Skeletal muscle cell (primary cell): ENCODE measurements at places on chromosomes 1 and 21.

DNA sequence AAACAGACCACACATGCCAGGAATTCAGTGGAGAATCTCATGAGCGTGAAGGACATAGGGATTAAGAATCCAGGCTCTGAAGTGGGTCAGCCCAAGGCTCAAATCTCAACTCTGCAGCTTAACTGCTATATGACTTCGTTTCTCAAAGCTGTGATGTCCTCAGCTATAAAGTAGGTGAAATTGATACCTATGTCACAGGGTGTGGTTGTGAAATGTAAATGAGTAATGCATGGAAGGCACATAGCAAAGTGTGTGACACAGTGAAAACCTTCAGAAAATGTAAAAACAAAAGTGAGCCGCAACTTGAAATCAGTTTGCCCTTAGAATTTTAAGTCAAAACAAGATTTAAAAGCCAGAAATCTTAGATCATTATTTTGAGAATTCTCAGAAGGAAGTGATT, 145.7 kb upstream of the PRMT6 start:
- DNase-seq, result peak; percentile 13

DNA sequence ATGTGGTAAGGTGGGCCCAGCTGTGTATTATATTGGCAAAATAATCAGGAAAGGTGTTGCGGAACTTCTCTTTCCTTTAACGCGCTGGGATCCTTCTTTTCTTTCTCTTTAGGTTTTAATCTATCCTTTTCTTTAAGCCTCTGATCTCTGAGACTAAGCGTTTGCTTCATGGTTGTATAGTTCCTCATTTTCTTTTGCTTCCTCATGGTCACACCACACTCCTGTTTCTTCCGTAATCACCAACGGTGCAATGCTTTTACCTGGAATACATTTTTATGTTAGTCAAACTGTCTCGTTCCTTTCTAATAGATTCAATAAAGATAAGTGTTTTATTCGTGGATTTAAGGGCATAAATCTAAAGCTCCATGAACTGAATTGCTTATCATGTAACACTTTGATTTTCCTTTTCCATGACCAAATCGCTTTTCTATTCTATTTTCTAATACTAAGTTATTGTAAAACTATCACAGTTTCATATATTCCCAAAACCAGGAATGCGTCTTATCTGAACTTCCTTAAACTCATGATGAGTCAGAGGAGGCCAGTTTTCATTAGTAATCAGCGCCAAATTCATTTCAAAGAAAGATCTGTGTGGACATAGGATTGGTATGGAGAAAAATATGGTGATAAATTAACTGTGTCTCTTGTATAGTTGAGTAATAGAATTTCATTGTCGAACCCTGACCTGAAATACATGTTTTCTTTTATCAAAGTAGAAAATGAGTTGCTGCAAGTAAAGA, 12.2 kb downstream of the SDCCAG8 start:
- peak; percentile 43 for DNase-seq

DNA sequence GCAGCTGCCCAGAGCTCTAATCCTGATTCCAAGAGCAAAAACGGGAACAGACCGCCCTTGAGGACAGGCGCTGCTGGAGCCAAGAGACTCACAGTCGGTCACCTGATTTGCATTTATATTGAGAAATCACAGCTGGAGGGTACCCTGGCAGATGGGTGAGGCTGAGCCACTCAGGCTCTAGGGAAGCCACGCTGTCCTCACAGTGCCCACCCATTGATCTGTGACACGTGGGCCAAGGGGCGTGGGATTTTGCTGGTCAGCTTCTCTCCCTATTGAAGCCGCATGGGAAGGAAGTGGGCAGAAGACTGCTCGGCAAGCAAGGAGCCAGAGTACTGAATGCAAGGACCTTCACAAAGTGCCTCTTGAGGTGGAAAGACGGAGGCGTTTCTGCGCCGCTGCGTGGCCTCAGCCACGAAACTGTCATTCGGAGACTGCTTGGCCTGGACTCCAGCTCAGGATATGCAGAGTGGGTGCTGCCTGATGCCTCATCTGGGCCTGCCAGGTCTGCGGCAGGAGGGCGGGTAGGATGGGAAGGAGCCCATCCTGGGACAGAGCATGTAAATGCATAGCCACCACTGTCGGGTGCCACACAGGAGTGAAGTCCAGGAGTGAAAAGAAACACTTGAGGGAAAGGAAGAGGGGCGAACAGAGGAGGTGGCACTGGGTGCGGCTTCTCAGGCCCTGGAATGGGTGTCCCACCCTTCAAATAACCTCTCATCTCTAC, 139.8 kb downstream of the PGBD5 start:
- DNase-seq, result no peak

DNA sequence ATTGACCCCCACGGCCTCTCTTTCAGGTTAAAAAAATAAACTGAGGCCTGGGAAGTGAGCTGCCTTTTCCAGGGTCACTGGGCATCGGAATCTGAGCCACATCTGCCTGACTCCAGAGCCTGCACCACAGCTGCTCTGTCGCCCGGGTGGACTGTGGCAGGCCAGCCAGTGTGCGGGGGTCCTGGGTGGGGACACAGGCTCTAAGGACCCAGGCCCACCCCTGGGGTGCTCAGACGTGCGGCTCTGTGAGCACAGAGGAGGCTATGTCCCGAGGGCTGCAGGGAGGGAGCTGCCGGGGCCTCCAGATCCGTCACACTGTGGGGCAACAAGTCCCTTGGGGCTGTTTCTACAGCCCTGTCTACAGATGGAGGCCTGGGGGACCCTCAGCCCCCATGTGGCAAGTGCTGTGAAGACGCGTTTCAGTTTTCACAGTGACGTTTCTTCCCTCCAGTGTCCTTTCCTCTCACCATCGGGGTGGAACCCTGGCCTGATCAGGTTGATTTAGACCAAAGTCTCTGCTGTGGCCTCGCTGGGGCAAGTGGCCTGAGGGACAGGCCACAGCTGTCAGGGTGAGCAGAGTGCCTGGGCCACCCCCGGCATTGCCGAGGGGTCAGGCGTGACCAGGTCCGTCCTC, 39.2 kb upstream of the ACTRT2 start:
- no peak for DNase-seq

GRCh38 chr1:50949286-50949982, 10.6 kb downstream of the FAF1 start:
- DNase-seq, result no peak

GRCh38 chr1:3038113-3038551, 16.9 kb downstream of the ACTRT2 start:
- no peak for DNase-seq

DNA sequence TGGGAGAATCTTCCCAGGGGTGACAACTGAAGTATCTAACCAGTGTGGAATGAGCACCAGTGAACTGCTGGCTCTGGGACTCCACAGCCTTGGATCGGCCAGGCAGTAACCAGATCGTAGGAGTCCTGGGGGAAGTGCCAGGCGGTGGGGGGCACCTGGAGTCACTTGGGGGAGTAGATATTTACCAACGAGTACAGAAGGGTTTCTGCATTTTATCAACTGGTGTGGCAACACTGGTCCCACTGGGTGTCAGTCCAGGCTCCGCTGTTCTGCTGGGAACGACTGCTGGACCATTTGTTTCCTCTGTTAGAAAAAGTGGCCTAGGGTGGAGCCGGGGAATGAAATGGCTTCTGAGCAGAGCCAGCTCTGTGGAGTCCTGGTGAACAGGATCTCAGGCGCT, 14.4 kb downstream of the HEYL start:
- DNase-seq, result no peak

DNA sequence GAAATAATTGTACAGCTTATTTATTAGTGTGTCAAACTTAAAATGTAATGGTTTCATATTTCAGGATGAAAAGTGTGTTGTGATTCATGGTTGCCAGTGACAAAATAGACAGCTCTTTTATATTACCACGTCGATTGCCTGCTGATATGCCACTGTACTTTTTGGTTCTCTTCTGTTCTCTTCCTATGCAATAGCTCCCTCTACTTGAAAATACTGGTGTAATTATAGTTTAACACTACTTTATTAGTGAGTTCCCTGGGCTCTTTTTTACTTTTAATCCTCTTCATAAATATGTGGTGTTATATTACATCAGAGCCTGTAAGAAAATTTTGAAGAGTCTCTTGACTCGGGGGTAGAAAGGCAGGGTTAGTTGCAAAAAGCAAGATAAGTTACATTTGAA, 111.3 kb downstream of the PATJ start:
- no peak for DNase-seq

DNA sequence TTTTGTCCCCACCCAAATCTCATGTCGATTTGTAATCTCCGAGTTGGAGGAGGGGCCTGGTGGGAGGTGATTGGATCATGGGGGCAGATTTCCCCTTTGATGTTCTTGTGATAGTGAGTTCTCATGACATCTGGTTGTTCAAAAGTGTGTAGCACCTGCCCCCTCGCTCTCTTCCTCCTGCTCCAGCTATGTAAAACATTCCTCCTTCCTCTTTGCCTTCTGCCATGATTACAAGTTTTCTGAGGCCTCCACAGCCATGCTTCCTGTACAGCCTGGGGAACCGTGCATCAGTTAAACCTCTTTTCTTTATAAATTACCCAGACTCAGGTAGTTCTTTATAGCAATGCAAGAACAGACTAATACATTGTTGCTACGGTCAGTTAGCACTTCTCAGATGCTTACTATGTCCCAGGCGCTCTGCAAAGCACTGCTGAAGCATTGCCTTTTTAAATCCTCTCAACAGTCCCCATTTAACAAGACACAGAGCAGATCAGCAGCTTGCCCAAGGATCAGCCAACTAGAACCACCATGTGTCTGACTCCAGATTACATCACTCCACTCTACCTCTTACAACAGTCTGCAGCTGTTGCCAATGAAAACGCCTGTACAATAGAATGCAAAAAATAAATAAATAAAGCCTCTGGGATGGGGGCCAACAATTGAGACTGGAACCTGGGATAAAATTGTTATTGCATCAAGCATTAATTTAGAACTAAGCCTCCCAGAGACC, 52.4 kb upstream of the USP1 start:
- DNase-seq, result peak; percentile 93
